ENCODE measurements at places on chromosomes 11 and 22. TPM values are rescaled to one million over a fixed set of nuclear protein-coding genes. Genes with fewer than 3 reads are reported as not detected.

DNA sequence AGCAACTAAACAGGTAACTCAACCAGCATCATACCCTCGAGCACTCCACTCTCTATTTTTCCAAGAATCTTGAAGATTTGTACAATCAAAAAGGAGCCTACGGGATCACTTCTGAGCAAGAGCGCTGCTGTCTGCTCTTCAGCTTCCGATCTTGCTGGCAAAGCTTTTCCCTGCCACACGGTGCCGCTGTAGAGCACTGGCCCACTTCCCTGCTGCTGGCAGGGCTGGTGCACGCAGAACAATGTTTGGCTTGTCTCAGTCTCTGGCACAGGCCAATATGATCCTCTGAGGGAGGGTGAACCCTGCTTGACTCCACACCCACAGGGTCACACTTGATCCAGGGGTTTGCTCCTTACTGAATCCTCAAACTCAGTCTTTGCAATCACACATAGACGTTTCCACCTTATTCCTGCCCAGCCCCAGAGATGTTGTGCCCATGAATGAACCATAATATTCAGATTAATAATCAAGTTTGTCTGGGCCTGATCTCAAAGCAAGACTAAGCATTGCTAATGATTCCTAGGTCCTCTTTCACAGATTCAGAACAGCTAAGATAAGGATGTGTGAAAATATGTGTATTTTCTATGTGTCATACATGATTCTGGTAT lies 536.6 kb downstream of the SOX6 start:
- peak; percentile 74 for DNase-seq
- no peaks in the 10 kb centered on the region for H3K36me3 ChIP-seq
- H3K27me3 ChIP-seq = peaks cover 2% of the 10 kb centered on the region
- H3K4me1 ChIP-seq = peaks cover 6% of the 10 kb centered on the region

DNA sequence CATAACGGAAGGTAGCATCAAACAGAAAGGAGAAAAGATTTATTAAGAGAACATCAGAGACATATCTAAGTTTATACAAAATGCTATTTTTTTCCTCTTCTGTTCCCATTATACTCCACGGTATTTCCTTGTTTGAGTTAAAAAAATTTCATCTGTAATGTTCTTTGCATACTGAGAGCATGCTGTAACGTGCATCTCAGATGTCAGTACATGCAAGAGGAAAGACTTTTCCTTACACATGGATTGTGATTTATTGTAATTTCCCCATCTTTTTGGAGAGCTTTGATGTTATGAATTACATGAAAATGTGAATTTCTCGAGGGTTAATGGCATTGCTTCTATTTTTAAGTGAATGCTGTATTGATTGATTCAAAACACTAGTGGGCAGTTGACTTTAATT lies 1164.0 kb downstream of the LRRC4C start:
- H3K4me3 ChIP-seq = no peak overlapping the region
- DNase-seq = no peak
- H3K4me1 ChIP-seq = peaks cover 4% of the 10 kb centered on the region
- no peaks in the 10 kb centered on the region for H3K36me3 ChIP-seq

Gene DDIAS
- 11.2 TPM for total RNA-seq

Gene TSKU
- 29.9 TPM for total RNA-seq

DNA sequence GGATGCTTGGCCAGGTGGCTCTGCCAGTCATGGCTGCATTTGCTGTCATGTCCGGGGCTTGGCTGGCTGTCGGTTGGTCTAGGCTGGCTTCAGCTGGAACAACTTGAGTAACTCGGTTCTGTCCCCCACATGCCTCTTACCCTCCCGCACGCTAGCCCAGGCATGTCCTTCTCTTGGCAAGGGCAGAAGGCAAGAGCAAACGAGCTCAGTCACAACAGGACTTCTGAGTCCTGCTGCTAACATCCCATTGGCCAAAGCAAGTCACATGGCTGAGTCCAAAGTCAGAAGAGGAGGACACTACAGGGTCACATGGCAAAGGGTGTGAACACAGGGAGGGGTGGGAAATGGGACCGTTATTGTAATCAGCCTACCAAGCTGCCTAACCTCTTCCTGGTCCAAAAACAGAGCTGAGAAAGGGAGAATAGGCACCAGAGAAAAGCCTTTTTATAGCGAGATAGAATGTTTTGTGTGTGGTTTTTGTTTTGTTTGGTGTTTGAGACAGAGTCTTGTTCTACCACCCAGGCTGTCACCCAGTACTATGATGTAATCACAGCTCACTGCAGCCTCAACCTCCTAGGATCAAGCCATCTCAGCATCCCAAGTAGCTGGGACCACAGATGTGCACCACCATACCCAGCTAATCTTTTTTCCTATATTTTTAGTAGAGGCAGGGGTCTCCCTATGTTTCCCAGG lies 81.9 kb downstream of the MN1 start:
- peaks cover 7% of the 10 kb centered on the region for H3K36me3 ChIP-seq
- peaks cover 10% of the 10 kb centered on the region for H3K4me1 ChIP-seq
- no peak for DNase-seq

- no peak for DNase-seq
- no peak overlapping the region for H3K4me3 ChIP-seq
- peaks cover 3% of the 10 kb centered on the region for H3K27me3 ChIP-seq
- H3K4me1 ChIP-seq = peaks cover 10% of the 10 kb centered on the region
These were observed 1.2 kb downstream of the CSRP3 start for GRCh38 chr11:19200410-19201201.

DNA sequence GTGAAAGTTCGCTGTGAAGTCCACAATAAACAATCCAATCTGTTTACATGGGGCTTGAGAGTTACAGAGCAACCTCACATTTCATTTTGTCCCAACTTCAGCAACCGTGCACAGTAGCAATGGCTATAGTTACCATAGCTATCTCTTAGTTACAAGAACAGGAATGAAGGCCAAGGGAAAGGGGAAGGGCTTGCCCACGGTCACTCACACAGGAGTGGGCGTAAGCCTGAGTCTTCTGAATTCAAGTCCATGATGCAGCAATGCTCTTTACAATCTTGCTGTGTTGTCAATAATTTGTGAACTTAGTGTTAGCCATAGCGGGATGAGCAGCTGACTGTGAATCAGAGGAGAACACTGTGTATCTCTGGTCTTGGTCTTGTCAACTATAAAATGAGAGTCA lies 102.9 kb downstream of the ADAMTS15 start:
- H3K4me3 ChIP-seq = no peak overlapping the region
- no peak overlapping the region for H3K27ac ChIP-seq
- no peaks in the 10 kb centered on the region for H3K27me3 ChIP-seq
- no peak for DNase-seq
- no peaks in the 10 kb centered on the region for H3K4me1 ChIP-seq

DNA sequence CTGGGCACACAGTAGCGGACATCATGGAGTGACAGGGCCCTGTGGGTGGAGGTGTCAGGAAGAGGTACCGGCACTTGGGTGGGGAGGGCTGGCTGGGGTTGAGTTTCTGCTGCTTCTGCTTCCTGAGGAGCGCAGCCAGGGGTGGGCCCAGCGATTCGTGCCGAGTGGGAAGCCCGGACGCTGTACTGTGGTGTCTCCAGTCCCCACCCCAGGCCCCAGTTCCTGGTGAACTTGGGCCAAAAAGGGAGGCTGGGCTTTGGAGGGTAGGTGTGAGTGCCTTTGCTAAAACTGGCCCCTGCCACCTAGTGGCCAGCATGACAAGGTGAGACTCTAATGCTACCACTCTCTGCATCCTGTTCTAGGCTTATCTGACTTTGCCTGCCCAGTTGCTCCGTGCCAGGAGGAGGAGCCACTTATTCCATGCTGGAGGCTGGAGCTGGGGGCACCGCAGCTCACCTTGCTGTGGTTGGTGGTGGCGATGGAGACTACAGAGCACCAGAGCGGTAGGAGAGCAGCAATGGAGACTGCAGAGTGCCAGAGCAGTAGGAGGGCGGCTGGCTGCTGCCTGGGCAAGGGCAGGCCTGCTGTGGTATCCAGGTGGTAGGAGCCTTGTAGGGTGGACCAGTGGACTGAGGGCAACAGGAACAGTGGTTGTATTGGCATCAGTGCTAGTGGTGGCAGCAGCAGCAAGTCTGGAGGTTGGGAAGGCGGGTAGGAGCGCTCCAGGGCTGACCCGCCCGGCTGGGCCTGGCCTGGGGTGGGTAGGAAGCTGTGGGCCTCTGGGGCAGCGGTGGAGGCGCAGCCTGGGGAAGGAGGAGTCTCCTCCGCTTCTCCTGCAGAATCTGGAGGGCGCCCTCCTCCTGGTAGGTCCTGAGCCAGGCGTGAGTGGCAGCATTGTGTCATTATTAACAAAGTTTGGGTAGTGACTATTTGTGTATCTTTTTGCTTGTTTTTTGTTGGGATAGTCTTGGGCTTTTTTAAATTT lies 2.2 kb upstream of the RFPL2 start:
- no peak overlapping the region for H3K27ac ChIP-seq
- DNase-seq = peak; percentile 43
- peaks cover 10% of the 10 kb centered on the region for H3K36me3 ChIP-seq
- H3K4me3 ChIP-seq = peak overlapping the region; percentile 49
- peaks cover 59% of the 10 kb centered on the region for H3K4me1 ChIP-seq
- peaks cover 15% of the 10 kb centered on the region for H3K27me3 ChIP-seq

- no peak overlapping the region for H3K4me3 ChIP-seq
- no peak for DNase-seq
- peaks cover 9% of the 10 kb centered on the region for H3K27me3 ChIP-seq
- H3K4me1 ChIP-seq = peaks cover 3% of the 10 kb centered on the region
- peaks cover 17% of the 10 kb centered on the region for H3K36me3 ChIP-seq
- H3K27ac ChIP-seq = no peak overlapping the region
These were observed 41.1 kb downstream of the OSBPL5 start for GRCh38 chr11:3123761-3124733.

DNA sequence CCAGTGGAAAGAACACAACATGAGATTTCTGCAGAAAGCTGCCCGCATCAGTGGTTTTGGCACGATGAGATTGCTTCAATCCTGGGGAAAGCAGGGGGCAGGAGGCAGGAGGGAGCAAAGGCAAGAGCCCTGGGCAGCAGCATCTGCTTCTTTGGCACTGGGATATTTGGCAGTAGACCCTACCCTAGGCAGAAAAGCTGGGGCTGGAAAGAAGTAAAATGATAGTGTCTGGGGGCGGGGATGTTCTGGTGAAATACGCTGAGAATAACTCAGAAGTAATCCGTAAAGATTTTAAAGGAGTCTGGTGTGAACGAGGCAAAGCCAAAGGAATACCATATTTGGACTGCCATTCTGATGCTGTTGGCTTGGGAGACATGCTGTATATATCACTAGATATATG lies 62.0 kb downstream of the FAM76B start:
- peaks cover 4% of the 10 kb centered on the region for H3K4me1 ChIP-seq
- no peaks in the 10 kb centered on the region for H3K27me3 ChIP-seq
- H3K27ac ChIP-seq = no peak overlapping the region
- H3K4me3 ChIP-seq = no peak overlapping the region

Gene CFAP300
- total RNA-seq = not detected

Gene TRPM5
- total RNA-seq = 0.38 TPM

- H3K36me3 ChIP-seq = peaks cover 20% of the 10 kb centered on the region
- DNase-seq = no peak
- no peaks in the 10 kb centered on the region for H3K4me1 ChIP-seq
- H3K27me3 ChIP-seq = no peaks in the 10 kb centered on the region
These were observed 26.6 kb downstream of the CCDC90B start for GRCh38 chr11:83259559-83259958.

Gene DDI1
- not detected for total RNA-seq

DNA sequence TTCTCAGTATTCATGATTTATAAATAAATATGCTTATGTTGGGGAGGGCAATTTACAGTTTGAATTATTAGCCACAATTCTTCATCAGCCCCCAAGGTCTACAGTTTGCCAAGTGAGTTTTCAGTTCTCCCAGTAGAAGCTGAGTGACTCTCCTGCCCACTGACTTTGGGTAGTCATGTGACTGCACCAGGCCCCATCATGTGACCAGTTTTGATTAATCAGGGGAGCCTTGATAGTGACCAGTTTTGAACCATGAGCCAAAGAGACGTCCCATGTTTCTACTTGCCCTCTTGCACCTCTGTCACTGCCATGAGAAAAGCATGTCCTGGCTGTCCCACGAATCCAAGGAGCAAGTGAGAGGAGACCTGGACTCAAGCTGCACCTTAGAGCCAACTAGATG lies 32.5 kb downstream of the SYN3 start:
- DNase-seq = no peak
- peaks cover 6% of the 10 kb centered on the region for H3K4me1 ChIP-seq
- no peak overlapping the region for H3K4me3 ChIP-seq
- H3K27ac ChIP-seq = no peak overlapping the region
- no peaks in the 10 kb centered on the region for H3K36me3 ChIP-seq
- H3K27me3 ChIP-seq = peaks cover 4% of the 10 kb centered on the region

DNA sequence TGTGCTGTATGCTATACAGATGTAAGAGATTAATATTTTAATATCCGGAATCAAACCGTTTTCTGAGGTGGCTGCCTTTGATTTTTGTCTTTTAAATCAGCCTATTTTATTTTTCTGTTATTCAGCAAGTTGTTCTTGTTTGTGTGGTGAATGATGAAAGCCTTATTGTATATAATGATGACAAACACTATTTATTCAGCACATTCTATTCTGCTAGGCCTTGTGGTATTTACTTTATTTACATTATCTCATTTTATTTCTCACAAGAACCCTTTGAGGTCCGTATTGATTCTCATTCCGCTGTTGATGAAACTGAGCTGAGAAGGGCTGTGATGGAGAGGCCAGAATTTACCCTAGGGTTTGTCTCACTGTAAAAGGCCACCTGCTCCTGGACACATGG lies 40.5 kb downstream of the KREMEN1 start:
- H3K36me3 ChIP-seq = peaks cover 3% of the 10 kb centered on the region
- peaks cover 5% of the 10 kb centered on the region for H3K4me1 ChIP-seq
- no peak for DNase-seq
- no peak overlapping the region for H3K27ac ChIP-seq
- no peak overlapping the region for H3K4me3 ChIP-seq

GRCh38 chr11:1480191-1480554 lies 6.4 kb downstream of the MOB2 start:
- peak overlapping the region; percentile 59 for H3K4me3 ChIP-seq
- H3K27me3 ChIP-seq = peaks cover 1% of the 10 kb centered on the region
- peaks cover 2% of the 10 kb centered on the region for H3K4me1 ChIP-seq
- H3K27ac ChIP-seq = no peak overlapping the region
- peaks cover 8% of the 10 kb centered on the region for H3K36me3 ChIP-seq

Gene OR51I1
- total RNA-seq = 1.2 TPM

DNA sequence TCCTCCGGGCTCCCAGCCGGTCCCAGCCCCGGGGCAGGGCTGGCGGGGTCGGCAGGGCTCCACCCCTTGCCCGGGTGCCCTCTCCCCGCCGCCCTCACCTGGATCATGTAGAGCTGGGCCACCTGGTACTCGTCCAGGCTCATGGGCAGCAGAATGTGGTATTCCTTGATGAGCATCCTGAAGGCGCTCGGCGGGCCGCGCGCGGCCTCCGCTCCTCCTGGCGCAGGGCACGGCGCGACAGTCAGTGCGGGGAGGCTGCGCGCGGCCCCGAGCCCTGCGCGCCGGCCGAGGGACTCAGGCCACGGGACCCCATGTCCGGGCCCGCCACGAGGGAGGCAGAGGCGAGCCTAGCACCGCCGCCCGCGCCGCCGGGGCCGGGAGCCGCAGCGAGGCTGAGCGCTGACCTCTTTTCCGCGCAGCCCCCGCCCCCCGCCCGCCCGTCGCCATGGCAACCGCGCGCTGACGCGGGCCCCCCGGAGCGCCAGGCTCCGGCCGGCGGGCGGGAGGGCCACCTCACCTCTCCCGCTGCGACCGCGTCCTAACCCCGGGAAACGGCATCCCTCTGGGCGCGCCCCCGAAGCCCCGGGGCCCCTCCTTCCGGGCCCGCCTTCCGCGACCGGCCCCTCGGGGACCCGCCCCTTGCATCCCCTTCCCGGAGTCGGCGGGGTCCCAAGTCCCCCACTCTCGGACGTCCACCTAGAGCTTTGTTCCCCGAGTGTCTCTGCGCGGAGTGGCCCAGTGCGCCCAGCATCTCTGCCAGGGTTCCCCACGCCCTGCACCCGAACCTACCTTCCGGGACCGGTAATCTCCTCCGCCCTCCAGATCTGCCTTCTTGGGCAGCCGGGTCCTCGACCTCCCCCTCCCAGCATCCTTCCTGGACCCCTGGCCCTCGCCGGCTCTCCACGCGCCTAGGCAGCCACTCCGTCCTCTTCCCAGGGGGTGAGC lies 886 bp downstream of the PITPNM1 start:
- H3K27me3 ChIP-seq = peaks cover 11% of the 10 kb centered on the region
- H3K4me1 ChIP-seq = peaks cover 17% of the 10 kb centered on the region
- H3K36me3 ChIP-seq = peaks cover 11% of the 10 kb centered on the region
- peak; percentile 37 for DNase-seq

Measured in endothelial cell (in vitro differentiated cells).